H54 (cell line): ENCODE measurements at places on chromosomes 3 and 15.

- DNase-seq, result no peak
These were observed 14.4 kb upstream of the XXYLT1 start for GRCh38 chr3:195285372-195285771.

GRCh38 chr3:47315069-47315647 is 32.4 kb downstream of the KLHL18 start:
- DNase-seq, result no peak

GRCh38 chr3:106617276-106617675 is 748.5 kb upstream of the CBLB start:
- DNase-seq, result no peak

DNA sequence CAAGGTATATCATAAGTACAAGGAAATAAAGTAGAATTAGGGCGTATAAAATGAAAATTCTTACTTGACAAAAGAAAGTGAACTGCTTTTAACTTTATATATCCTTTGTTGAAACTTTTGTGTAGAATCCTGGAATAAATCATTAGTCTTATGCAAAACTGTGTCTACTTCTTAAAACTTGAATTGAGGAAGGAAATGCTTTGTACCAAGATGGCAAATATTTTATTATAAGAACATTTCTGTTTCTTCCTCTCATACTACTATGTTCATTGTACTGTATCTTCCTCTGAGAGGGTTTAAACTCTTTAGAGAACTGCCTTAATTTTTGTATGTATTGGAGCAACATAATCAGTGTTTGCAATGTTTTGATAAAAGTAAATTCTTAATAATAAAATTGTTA is 42.0 kb downstream of the RASA2 start:
- no peak for DNase-seq

GRCh38 chr3:149382101-149382467 is 4.6 kb upstream of the TM4SF1 start:
- peak; percentile 55 for DNase-seq

DNA sequence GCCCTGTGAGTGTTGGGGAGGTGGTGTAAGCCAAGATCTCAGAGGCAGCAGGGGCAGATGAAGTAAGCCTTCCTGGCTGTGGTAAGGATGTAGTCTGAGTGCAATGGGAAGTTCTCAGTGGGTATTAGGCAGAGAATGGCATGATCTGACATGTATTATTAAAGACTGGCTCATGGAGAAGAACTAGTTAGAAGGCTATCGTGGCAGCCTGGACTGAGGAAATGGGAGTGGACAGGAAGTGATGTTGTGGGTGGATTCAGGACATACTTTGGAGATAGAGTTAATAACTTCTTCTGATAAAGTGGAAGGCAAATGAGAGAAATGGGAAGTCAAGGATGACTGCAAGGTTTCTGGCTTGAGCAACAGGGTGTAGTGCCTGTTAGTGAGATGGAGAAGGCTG is 250.9 kb upstream of the CFAP20DC start:
- no peak for DNase-seq

DNA sequence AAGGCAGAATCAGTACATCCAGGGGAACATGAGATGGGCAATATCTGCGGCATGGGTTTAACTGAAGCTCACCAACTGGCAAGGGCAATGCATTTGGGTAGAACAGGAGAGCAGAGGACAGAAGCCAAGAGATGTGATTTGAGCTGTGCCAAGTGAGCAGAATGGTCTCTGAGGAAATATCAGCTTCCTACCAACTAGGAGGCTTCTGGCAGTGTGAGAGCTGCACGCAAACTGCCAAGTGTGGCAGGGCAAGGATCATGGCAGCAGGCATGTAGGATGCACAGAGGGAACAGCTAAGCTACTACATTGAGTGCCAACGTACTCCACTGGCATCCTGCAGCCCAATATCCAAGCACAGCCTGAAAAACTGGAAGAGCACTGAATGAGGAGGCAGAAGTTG is 1036.5 kb downstream of the TUSC7 start:
- DNase-seq, result no peak

GRCh38 chr3:146308222-146308621 is 57.3 kb upstream of the PLSCR4 start:
- DNase-seq, result no peak

GRCh38 chr3:117441851-117442250 is 732.3 kb downstream of the TUSC7 start:
- no peak for DNase-seq

- no peak for DNase-seq
These were observed 24.3 kb upstream of the SV2B start for GRCh38 chr15:91075739-91076138.

DNA sequence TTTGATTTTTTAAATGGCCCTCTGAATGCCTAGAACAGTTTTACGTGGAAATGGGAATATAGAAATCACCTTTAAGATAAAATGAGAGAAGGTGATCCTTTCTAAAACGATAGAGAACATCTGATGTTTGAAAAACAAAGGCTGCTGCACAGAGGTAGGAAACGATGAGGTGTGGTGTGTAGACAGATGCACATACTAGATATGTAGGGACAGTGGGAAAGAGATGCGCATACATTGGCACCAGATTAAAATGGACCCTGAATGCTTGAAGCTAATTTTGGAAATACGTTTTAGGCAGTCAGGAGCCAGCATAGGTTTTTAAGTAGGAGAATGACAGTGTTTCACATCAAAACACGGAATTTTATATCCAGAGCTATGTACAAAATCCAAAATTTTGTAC is 29.0 kb downstream of the MAP6D1 start:
- DNase-seq, result no peak

DNA sequence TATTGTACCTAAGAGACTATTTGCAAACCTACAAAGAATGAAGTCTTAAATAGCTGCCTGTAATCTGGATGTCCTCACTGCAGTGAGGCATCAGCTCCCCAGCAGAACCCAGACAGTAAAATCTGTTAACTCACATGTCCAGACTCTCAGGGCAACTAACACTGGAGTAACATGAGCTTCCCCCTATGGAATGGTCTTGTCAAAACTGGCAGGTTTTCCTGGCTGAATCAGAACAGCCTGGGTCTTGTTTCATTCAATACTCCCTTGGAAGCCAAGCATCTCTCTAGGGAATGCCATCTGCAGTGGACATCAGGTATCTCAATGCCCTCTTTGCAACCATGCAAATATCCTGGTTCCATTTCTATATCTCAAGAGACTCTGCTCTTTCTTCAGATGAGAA is 24.4 kb downstream of the PTPN9 start:
- no peak for DNase-seq

DNA sequence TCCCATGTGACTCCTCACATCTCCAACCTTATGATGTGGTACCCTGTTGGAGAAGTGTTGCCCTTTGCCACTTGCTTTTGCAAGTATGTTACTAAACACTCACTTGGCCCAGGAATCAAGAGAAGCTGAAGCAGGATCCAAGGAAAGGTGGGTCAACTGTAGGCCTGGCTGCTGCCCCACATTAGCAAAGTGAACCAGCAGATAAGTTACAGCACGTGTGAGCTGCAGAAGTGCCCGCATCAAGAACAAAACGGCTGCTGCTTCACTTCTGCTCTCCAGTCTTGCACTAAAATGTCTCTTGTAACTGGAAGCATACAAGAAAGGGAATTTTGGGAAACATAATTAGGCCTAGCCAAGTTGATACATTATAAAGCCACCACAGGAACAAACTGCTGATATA is 79.6 kb downstream of the PCOLCE2 start:
- no peak for DNase-seq

- no peak for DNase-seq
These were observed 5.5 kb downstream of the ABTB1 start for GRCh38 chr3:127678315-127678599.

DNA sequence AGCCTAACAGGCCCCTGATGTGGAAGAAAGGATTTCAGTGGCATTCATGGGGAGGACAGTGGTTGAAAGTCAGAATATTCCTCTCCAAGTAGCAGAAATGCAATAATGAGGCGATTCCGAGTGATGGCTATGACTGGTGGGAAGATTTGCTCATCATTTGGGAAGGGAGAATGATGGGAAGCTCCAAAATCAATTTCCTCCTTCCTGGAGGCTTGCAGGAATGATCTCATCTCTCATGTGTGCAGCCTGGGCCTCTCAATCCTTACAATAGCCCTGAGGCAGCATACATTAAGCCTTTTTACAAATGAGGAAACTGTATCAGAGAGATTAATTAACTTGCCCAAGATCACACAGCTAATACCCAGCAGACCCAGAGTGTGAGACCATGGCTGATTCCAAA is 58.7 kb downstream of the BOC start:
- no peak for DNase-seq

DNA sequence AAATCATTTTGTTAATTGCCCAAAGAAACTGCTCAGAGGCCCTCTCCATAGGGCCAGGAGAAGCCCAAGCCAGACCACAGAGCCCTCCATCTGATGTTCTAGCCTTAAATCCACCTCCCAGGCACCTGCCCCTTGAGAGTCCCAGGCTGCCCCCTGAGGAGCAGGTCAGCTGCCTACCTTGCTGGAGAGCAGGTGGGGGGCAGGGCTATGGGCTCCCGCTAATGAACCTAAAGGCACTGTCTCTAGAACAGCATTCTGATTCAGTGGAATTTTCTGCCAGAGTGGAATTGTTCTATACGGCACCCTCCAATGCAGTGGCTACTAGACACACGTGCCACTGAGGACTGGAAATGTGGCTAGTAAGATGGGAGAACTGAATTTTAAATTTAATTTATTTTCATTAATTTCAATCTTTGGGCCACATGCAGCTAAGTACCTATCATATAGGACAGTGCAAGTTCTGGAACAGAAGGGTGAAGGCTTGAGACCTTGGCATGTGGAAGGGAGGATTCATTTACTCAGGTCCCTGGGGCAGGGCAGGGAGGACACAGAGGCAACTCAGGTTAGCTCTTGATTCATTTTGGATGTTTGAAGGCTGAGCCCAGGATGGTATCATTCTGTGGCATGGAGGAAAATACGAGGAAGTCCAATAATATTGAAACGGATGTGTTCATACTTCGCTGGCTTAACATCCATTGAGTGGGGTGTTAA is 11.4 kb downstream of the AMOTL2 start:
- DNase-seq, result no peak

GRCh38 chr3:20076296-20076997 is 36.2 kb downstream of the KAT2B start:
- no peak for DNase-seq

DNA sequence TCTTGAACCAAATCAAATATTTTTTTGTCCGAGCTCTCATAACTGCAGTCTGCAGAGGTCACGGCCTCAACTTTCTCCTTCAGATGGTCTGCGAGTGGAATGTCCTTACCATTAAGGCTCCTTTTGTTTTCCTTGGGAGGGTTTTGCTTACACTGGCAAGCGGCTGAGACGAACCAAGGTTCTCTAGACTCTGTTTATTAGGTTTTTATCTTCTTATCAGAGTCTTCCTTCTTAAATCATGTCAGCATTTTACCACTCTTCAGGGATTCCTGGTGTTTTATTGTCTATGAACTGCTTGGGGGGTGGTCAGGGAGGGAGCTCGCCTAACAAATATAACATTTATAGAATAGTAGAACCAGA is 773.7 kb upstream of the NR2F2 start:
- DNase-seq, result no peak

DNA sequence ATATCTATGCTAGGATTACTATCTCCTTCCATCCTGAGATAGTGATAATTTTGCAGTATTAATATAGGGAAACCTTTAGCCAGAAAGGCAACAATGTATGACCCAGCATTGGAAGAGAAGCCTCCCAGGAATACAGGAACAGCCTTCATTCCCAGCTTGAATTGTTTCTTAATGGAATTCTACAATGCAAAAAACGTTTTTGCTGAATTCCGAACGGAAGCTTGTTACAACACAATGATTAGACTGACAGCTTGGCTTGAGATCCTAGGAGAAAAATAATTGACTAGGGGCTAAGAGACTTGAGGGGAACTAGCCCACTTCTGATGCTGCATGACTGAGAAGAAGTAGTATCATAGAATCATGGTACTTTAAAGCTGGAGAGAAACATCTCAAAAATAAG is 140.2 kb downstream of the RSL24D1 start:
- DNase-seq, result no peak

DNA sequence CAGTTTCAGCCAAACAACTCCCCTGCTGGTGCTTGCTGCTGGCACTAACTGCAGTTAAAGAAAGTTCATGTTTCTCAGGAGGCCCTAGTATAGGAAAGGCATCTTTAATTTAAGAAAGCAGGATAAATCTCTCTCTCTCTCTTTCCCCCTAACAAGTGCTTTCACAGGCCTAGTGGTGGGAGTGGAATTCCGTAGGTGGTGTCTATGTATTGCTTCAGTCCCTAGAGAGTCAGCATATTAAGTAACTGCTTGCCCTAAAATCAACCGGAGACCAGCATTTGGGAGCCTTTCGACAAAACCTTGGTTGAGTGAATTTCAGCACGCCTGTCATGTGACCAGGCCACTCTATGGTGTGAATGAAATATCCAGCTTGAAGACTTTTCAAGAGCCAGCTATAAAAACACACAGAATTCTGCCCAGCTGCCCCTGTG is 169.2 kb upstream of the TGFBR2 start:
- DNase-seq, result no peak

GRCh38 chr3:85481411-85482212 is 522.8 kb downstream of the CADM2 start:
- no peak for DNase-seq

DNA sequence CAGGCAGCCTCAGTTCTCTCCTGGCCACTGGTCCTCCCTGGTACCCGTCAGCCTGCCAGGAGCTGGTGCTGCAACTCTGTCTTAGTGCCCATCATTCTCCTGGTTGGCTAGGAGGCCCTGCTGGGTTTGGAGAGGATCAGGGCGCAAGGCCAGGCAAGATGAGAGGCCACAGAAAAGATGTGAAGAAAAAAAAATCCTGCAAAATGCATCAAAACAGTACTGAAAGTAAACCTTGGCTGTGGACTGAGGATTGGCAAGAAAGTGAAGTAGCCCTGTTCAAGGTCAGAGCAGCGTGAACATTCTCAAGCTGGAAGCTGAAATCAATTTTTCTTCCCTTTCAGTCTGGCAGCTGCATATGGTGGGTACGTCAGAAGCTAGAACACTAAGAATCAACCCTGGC is 74.2 kb downstream of the GTF2E1 start:
- DNase-seq, result no peak

DNA sequence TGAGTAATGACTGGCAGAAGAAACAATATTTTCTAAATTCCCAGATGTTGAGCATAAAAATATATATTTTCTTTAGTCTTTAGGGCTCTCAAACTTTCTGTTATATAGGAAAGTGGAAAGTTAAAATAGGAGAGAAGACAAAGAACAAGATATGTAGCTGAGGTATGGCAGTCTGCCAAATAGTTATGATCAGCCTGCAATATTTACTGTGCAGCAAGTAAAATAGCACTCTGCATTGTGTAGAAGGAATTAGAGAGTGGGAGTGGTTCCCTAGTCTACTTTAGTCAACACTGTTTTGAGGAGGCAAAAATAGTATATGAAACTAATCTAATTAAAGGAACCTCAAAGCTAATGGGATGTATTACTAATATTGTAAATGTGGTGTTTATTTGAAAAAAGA is 978.1 kb upstream of the ALCAM start:
- DNase-seq, result no peak

GRCh38 chr15:93052090-93052879 is 36.7 kb downstream of the RGMA start:
- no peak for DNase-seq

GRCh38 chr15:43346305-43346704 is 15.9 kb upstream of the LCMT2 start:
- DNase-seq, result no peak
